Stimulated activated CD4-positive, alpha-beta T cell treated with anti-CD3 and anti-CD28 coated beads, Interleukin-15, amount 100 ng/mL, for 1 hour (primary cell): ENCODE measurements at places on chromosomes 2 and 18.
A peak's percentile ranks its signal among the peaks of the same experiment; 100 is the strongest.

DNA sequence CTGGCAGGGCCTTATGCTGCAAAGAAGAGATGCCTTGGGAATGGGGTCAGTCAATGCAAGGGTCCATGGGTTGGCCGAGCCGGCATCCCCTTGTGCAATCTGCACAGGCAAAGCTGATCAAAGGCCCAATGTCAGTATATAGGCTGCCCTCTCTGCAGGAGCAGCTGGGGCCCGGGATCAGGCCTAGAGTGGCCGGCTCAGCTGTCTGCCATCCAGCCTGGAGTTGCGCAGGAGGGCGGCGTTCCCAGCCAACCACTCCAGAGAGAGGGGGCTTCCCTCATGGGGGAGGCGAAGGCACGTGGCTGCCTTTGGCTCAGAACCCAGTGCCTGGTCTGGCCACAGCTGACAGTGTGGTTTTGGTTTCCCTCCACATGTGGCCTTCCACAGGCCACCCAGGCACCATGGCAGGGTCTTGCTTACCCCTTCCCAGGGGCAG lies 3.9 kb downstream of the INPP5D start:
- no peak for DNase-seq

GRCh38 chr2:34241905-34242762 lies 643.0 kb upstream of the FAM98A start:
- no peak for DNase-seq

DNA sequence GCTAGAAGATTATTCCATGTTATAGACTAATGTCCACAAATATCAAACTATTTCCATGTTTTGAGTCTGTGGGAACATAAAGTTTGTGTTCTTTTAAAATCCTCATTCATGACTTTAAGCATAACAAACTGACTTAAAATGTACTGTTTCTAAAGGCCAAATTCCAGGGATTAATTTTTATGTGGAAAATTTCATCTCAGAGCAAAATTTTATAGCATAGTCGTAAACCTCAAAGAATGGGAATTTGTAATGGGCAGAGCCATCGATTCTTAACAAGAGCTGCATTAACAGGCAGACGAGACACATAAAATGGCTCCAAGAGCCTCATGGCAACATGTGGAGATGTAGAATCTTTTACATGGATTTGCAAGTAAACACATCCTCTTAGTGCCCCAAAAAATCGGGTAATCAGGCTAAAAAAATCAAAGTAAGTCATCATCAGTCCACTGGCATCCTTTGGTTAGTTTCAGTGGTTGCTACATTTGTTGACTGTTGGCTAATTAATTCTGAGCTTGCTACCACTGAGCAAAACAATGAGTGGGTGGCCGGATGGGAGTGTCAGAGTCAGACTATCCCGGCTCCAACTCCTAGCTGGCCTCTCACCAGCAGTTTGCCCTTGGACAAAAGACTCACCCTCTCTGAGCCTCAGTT lies 119.6 kb downstream of the FAM210A start:
- DNase-seq: no peak

DNA sequence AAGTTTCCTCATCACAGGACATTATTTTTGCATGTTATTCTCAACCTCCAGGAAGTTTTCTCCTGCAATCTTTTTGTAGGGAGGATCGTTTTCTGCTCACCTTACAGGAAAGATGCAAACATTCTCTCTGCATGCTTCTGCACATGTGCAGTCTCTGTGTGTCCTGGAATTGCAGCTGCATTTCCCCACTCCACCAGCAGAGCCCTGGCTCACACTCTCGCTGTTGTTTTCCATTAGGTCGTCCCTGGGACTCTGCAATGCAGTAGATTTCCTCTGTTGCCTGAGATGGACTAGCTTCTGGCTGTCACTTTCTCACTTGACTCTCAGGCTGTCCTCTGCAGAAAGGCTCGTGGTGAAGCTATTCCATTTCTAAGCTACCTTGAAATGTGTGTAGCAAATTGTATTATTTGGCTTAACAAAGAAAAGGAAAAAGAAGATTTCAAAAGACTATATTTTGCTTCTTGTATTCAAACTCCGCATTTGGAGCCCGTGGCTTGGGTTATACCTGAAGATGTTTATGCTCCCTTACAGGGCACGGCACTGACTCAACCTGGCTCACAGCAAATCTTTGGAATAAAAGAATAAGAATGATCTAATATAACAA lies 346.7 kb downstream of the RAD51AP2 start:
- DNase-seq: no peak

- DNase-seq: no peak
Observed at GRCh38 chr2:168233726-168234406, 13.5 kb downstream of the STK39 start.

- DNase-seq: no peak
Observed at GRCh38 chr2:221467610-221468009, 104.5 kb downstream of the EPHA4 start.

GRCh38 chr2:19409046-19409445 lies 50.6 kb upstream of the OSR1 start:
- DNase-seq: no peak

DNA sequence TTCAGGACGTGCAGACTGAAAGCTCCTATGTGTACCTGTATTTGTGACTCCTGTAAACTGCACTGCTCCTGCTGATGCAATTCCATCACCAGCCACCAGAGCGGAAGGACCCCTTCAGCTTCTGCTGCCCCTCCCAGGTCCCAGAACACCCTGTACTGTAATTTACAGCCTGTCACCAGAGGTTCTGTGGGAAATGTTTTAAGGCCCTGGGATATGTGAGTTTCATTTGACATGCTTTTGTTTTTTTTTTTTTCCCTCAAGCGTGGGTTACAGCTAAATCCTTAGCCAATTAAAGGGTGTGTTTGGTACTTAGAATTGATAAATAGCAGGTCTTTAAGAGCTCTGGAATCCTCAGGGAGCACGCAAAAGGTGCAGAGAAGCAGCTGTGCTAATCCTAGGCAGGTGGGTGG lies 79.4 kb downstream of the KCTD1 start:
- DNase-seq: no peak

GRCh38 chr2:138615257-138615656 lies 113.7 kb downstream of the SPOPL start:
- DNase-seq: no peak

DNA sequence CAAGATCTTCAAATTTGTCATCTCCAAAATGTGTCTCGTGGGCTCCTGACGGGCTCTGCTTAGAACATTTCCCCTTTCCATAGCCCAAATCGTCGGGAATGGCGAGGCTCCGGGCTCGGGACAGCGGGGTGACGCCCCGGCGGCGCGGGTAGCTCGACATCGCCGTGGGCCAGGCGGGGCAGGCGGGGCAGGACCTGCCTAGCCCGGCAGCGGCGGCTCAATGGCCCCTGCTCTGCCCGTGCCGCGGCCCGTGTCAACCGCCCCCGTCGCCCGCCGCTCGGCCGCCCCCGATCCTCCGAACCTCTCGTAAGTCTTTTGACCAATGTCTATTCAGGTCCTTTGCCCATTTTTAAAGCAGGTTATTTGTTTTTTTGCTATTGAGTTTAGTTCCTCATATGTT lies 111.2 kb downstream of the PMAIP1 start:
- DNase-seq: no peak

DNA sequence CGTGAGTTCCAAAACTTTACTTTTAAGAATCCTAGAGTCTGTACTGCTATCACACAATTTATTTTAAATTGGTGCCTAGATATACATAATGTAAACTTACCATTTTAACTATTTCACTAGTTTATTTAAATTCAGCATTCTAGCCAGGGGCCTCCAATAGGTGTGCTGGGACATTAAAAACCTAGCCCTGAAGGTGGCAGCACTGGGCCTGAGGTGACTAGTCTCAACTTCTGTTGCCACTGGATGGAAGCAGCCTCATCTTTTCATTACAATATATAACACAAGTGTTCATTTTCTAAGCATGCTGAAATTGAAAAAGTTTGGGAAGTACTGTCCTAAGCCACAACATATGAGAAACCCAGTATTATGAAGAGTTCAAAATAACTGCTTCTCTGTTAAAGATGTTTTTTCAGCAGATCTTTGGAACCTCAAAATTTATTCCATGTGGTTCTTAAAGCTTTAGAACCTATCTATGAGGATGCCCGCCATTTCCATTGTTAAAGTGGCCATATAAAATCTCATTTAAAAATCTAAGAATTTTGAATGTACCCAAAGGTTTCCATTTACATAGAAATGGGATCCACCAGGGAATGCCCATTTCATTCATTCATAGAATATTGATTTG lies 2.9 kb upstream of the RBBP8 start:
- DNase-seq: peak; percentile 58

DNA sequence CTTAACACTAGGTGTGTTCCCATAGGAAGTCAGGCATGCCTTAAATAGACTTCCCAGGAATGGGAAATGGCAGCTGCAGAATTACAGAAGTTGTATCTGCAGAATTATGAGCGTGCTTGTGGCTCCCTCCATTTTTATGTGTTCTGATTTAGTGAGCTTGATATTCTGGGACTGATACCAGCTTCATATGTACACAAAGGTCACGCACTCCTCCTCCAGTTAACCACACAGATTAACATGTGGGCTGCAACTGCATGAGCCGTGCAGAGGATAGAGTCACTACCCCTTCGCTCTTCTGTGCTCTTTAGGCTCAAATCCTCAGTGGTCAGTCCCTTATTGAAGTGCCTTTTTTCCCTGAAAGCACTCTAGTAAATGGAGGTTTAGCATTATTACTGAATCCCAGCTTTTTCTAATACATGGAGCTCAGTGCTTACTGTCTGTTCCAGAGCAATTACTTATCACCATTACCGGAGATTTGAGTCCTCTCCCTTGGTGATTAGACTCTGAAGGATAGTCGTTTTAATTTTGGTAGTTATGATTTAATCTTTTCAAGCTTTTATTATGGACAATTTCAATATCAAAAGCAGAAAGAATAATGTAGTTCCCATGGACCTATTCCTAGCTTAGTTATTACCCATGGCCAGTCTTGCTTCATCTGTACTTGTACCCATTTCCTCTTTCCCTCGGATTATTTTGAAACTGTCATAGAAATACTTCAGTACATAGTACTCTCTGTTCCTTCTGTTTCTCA lies 238.3 kb downstream of the PRKCE start:
- DNase-seq: no peak

DNA sequence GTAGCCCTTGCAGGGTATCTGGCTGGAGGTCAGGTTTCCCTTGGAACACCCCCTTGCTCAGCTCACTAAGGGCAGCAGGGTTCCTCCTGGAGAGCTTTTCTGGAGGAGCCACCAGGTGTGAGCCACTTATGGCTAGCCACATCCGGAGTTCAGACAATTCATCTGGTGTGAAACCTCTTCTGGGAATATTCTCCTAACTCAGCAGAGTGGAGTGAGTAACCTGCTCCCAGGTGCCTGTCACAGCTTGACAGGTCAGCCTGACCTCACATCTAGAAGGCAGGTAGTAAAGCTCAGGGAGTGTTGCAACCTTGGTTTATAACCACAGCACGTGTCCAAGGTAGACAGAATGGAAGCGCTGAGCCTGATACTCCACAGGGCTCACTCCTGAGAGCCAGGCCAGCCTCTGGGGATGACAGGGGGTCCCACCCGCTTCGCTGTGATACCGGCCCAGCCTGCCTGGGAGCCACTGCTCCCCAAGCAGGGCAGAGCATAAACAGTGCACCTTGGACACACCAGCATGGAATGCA lies 62.6 kb upstream of the TGFA start:
- no peak for DNase-seq

- DNase-seq: no peak
Observed at GRCh38 chr2:177606636-177607035, 214.1 kb downstream of the AGPS start.

- no peak for DNase-seq
Observed at GRCh38 chr2:41042343-41042742, 590.5 kb upstream of the SLC8A1 start.

DNA sequence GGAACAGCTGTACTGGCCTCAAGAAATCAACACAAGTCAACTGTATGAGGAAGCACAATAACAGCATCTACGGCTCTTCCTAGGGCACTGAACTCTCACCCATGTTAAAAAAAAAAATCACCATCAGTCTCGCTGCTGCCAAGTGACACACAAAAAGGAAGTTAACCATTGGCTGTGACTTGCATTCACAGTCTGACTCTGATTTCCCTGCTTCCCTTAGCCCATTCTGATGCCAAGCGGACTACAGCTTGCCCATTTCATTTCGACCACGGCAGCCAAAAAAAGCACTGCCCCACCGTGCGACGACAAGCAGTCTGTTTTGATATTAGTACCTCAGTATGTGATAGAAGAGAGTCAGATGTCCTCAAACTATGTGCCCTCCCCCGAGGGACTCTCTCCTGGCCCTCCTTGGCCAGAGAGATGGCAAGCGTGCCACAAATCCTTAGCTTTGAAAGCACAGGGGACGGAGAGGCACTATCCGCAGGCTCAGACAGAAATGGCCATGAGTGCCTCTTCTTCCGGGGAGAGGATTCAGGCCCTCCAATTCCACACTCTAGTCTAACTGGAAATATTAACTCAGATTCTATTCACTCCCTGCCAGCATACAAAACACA lies 250.0 kb downstream of the TCF4 start:
- no peak for DNase-seq

GRCh38 chr2:2941205-2941604 lies 436.4 kb downstream of the EIPR1 start:
- DNase-seq: no peak

- DNase-seq: no peak
Observed at GRCh38 chr18:79574938-79575525, 104.6 kb upstream of the CTDP1 start.

DNA sequence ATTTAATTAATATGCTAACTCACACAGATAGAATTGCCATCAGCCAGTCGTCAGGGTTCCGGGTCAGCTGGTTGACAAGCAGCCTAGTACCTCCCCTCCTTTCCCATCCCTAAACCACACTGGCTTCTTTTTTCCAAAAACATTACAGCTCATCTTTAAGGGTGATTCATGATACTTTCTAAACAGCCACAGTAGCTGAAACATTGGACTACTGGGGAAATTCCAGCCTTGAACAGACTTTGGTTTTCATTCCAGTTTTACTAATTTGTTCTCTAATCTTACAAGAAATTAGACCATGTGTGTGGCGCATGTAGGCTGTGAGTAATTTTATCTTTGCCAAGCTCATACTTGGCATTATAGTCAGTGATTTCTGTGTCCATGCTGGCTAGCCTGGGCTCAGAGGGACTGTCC lies 110.8 kb downstream of the FMNL2 start:
- DNase-seq: no peak

DNA sequence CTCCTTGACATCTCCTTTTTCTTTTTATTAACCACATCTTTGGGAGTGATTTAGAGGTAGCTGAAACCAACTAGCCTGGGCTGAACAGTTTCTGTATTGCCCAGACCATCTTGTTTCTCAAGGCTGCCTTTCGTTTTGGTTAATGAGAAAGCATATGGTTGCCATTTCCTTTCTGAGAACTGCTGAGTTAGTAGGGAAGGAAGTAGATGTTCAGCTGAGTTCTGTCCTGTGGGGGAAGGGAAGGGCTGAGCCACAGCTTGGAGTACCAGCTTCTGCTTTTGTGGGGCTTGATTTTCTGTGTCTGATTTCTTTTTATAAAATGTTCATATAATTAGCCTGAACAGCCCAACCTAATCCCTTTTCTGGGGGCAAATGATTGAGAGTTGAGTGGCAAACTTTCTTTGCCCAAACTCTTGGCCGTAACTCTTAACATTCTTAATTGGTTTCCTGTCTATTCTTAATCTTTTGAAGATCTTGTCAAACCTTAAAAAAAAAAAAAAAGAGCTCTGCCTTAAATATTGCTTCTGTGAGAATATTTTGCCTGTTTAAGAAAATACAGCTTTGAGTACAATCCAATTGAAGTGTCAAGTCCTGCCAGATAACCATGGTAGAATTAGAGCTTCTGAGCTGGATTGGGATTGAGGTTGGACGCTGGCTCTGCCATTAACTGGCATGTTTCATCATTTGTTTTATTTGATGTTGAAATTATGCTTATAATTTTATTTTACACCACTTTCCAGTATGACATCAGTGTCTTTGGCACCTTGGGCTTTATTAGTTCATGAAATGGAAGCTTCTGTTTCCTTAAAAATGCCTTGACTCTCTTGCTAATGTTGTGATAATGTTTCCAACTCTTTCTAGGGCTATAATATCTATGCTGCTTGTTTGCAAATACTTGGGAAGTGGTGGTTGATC lies 1.9 kb upstream of the NABP1 start:
- peak; percentile 33 for DNase-seq
